ENCODE measurements at places on chromosomes 11 and 22.

GRCh38 chr11:61753672-61754071 is 1.2 kb downstream of the MYRF start:
- DNase-seq = no peak

GRCh38 chr22:23179381-23180299 is 669 bp upstream of the BCR start:
- DNase-seq = no peak

GRCh38 chr22:44880610-44881290 is 128.4 kb downstream of the ARHGAP8 start:
- no peak for DNase-seq

DNA sequence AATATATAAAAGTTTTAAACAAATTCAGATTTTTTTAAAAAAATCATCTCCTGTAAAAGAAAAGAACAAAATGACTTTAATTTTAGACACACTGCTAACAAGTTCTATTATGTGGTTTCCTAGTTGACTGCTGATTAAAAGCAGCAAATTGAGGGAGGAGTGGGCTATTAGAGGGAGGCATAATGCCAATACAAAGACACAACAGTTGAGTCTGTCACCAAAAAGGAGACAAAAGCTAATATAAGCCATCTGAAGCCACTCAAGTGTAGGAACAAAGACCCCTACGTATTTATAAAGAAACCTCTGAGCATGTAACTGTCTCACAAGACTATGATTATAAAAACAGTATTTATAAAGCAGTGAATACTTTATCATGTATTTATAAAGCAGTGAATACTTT is 28.6 kb downstream of the TMEM123 start:
- no peak for DNase-seq

DNA sequence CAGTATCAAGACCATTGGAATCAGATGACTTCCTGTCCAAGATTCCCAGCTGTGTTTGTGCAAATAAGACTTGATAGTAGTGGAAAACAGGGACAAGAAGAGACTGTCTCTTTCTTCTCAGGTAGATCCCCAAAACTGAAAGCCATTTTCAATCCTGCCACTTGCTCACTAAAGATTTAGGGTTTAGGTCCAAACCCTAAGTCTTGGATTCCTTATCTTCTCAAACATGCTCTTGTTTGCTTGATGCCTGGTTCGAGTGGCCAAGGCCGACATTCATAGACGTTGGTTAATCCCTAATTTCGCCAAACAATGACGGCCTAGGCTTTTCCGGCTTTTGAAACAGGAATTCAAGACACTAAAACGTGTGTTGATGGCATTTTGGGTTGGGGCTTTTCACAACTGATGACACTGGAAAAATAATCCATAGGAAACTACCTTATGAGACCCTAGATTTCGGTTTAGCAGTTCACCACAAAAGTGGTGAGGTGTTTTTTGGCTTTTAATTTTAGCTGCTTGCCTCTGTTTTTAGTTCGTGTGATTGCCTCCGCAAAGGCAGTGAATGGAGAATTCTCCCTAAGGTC is 1.0 kb upstream of the GTPBP1 start:
- DNase-seq = peak; percentile 23

DNA sequence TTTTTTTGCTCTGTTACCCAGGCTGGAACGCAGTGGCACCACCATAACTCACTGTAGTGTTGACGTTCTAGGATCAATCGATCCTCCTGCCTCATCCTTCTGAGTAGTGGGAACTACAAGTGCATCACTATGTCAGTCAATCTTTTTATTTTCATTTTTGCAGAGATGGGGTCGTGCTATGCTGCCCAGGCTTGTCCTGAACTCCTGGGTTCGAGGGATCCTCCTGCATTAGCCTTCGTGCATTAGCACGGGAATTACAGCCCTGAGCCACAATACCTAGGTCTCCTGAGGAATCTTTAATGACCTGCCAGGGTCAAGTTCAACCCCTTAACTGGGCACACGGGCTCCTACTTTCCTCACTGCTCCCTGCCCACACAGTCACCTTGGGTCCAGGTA is 4.4 kb downstream of the APOL3 start:
- DNase-seq = no peak

DNA sequence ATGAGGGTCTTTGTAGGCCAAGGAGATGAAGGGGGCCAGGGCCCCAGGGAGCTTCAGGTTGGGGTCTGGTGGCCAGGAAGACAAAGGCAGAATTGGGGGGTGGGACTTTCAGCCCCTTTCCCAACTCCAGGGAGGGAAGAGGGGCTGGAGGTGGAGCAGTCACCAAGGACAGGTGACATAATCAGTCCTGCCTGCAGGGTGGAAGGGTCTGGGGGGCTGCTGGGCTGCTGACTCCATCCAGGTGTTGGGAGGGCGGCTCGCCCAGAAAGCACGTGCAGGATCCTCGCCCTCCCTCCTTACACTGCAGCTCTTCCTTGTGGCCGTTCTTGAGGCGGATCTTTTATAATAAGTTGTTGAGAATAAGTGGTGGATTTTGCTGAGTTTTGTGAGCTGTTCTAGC is 1491.1 kb downstream of the TBC1D22A start:
- DNase-seq = no peak

GRCh38 chr22:50678651-50679521 is 6.3 kb downstream of the SHANK3 start:
- no peak for DNase-seq

GRCh38 chr11:95788921-95789505 is 569 bp downstream of the FAM76B start:
- DNase-seq = no peak

GRCh38 chr22:21865041-21865440 is 2.4 kb downstream of the MAPK1 start:
- peak; percentile 53 for DNase-seq

- no peak for DNase-seq
These were observed at the start of gene TSKU for GRCh38 chr11:76783294-76783895. TSS of gene TSKU (plus strand) at chr11:76783356. CDS start at chr11:76795617, 12,261 bp downstream.

GRCh38 chr11:35934981-35935380 is 8.9 kb upstream of the LDLRAD3 start:
- no peak for DNase-seq

DNA sequence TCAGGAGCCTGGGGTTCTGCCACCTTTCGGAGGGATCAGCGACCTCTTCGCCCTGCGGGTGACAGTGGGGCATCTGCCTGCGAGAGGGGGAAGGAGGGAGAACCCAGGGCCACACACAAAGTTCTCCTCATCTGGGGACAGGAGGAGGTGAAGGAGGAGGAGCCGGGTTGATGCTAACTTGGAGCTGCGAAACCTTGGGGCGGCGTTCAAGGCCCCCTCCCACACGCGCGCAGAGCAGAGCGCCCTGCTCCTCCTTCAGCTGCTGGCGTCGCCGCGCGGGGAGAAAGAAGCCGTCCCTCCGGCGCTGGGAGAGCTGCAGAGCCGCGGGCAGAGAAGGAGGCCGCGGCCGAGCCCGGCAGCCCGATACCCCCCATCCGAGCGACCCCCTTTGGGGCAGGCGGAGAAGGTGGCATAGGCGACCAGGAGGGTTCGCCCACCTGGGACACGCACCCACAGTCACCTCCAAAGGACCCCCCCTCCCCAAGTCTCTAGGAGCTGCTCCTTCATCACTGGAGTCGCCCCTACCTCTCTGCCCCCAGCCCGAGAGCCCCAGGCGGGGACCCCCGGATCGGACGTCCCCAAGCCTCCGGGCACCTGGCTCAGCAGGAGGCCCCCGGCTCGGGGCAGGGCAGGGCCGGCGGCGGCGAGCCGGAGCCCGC is at the start of gene RASD2:
RASD2 (plus strand) TSS at position 237 of the 659 bp plus-strand sequence. CDS start 5,979 bp downstream, outside the sequence.
- DNase-seq = peak; percentile 26

DNA sequence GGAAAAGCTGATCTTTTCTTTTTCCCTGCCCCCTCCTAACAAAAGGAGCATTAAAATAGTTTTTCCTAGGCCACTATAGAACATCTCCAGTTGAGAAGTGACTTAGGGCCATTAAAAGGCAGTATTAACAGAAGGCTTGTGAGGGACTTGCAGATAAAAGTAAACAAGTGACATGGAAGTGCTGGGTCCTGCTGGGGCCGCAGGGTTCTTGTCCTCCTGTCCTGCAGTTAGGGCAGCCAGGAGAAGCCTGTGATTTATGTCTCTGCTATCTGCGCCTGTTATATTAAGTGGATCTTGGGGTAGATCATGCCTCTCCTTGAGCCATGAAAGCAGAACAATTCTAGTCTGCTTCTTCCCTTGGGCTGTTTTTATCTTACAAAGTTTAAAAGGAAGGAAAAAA is 271.4 kb upstream of the C11orf87 start:
- DNase-seq = no peak

GRCh38 chr11:73028611-73029010 is 113.5 kb downstream of the FCHSD2 start:
- DNase-seq = no peak

- no peak for DNase-seq
These were observed 21.5 kb upstream of the GSTP1 start for GRCh38 chr11:67561971-67562619.

DNA sequence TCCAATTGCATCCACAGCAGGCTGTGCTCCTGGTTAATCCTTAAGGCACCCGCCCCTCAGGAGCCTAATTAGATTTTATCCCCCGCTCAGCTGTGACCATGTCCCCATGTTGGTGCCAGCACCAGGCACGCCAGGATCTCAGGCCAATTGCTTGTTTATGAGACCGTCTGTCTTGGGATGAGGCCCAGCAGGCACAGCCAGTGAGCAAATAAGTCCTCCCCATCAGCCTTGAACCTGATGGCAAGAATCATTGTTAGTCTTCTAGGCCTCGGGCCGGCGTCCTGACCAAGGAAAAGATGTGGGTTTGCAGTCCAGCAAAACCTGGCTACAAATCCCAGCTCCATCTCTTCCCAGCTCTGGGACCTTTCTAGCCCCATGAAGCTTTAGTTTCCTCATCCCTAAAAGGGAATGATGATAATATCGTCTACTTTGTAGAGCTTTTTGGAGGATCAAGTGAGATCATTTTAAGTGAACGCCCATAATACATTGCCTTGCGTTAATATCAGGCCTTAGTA is 57.3 kb downstream of the TP53I11 start:
- no peak for DNase-seq

DNA sequence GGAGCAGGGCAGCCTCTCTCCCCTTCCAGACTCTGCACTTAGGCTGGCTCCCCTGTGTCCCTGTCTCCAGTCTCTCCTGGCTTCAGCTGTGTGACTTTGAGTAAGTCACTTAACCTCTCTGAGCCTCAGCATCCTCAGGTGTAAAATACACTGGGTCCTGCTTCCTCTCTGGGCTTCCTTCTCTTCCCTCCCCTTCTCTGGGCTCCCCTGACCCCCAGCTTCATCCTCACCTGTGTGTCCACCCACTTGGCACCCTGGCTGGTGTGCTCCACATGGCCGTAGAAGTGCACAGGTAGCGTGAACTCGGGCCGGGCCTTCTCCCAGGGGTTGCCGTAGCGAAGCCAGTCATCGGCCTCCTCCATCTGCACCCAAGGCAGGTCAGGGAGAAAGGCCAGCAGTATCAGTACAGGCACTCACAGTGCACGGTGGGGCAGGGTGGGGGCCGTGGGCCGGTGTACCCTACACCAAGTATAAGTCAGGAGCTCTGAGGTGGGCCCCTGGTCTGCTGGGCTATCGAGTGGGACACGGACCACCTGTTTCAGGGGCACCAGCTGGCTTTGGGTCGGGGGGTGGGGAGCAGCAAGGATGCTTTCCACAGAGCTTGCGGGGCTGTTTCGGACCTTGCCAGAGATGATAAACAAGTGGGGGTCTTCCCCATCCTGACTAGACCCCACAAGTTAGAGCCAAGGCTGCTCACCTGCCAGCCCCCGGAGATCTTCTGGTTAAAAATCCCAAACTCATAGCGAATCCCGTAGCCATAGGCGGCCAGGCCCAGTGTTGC is 2.0 kb downstream of the PYGM start:
- DNase-seq = no peak

DNA sequence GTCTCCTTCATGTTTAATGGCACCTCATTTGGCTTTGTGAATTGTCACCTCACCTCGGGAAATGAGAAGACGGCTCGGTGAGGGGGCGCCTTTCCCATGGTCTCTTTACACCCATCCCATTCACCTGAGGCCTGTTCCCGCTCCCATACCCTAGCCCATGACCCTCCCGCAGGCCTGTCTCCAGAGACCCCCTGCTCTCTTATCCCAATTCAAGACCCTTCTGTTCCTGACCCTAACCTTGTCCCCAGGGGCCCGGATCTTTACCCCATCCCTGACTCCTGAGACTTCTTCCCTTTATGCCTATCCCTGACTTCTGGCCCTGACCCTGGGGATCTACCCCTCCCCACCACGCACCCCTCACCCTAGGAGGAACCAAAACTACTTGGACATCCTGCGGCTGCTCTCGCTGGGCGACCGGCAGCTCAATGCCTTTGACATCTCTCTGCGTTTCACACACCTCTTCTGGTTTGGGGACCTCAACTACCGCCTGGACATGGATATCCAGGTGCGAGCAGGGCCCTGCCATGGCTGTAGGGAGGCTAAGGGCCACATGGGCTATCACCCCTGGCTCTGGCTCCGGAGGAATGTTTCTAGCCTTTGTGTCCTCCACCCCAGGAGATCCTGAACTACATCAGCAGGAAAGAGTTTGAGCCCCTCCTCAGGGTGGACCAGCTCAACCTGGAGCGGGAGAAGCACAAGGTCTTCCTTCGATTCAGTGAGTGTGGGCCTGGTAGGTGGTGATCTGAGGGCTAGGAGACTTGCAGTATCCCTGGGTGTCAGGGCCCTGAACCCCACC is 7.9 kb downstream of the INPPL1 start:
- DNase-seq = no peak

- no peak for DNase-seq
These were observed 657.6 kb downstream of the BRD1 start for GRCh38 chr22:49170053-49170452.

DNA sequence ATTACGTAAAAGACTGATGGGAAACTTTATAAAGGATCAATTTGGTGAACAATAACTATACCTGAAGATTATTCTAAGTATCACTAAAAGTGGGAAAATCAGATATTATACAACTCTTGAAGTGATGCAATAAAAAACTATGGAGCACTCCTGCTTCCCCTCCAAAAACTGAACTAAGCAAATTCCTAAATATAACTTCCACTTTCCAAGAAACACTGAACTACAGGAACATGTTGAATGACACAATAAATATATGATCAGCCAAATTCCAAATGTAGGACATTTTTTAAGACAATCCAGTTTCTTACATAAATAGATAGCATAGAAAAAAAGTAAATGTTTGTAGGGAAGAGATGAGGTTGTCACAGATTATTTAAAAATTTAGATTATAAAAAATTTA is 102.1 kb upstream of the APOA1 start:
- no peak for DNase-seq

DNA sequence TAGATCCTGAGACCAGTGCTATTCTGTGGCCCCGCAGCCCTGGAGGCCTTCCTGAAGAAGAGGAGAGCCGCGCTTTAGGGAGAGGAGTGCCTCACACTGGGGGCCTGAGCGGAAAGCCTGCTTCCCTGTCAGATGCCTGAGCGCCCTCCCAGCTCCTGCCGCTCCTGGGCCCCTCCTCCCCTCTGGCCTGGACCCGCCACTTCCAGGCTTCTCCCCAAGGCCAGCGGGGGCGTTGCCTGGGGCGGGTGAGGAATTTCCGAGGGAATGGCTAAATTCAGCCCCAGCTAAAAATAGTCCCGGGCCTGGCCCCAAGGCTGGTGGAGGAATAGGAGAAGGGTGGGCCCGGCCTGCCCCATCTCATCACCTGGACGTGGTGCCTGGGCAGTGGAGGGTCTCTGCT is 15.4 kb downstream of the ARHGEF17 start:
- DNase-seq = no peak

Measured in T-helper 2 cell treated with Interferon-gamma antibody and Interleukin-4, amounts not matched to agents 5 μg/mL and 100 μg/mL, for 36 hours (primary cell).